Kidney glomerular epithelial cell (primary cell): ENCODE measurements at places on chromosomes 4 and X.

- no peak for DNase-seq
Observed at GRCh38 chr4:148874331-148874730, 432.1 kb upstream of the NR3C2 start.

DNA sequence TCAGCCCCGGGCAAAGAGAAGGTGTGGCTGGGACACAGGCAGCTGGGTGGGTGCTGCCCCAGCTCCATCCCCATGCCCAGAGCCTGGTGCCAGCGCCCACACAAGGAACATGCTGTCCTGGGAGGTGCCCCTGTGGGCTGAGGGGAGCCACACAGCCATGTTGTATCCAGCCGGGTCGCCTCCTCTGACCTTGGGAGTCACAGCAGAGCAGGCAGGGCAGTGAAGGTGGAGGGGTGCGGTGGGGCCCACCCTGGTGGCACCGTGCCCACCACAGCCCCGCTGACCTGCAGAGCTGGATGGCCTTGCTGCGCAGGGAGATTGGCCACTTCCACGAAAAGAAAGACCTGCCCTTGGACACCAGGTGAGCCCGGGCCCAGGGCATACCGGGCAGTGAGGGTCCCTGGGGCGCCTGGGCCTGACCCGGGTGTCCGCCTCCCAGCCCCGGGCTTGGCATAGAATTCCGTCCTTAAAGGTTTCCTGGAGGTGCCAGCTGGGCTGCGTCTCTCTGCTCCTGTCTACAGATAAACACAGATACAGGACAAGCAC lies 18.7 kb upstream of the ADD1 start:
- no peak for DNase-seq

DNA sequence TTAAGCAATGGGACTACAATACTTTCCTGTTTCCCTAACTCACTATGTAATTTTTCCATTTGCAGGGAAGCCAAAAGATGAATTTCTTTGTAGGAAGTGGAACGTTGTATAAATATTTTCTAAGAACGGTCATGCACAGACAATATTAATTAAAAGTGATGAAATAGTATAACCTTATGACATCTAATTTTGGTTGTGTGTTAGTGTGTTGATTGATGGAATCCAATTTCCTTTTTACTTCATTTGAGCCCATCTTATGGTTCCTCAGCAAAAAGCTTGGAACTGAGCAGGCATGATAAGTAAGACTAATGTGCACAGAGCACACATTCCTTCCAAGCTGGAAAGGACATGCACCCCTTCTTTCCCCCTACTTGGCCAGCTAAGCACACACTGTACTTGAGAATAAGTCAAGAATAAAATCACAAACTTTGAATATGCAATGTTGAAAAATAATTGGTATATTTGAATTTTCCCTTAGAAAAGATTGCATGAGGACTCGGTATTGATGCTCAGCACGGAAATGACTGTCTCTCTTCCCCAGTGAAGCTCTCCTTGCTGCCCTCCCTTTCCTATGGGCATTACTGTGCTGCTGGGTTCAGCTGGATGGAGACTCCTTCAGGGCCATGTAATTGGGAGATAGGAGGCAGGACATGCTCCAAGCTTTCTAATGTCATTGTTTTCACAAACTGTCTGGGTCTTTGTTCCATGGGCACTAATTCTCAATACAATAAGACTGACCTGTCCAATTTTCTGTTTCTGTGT lies 19.2 kb upstream of the PDLIM3 start:
- DNase-seq = no peak

- DNase-seq = no peak
Observed at GRCh38 chrX:97587171-97587570, 703.5 kb downstream of the RPA4 start.

- no peak for DNase-seq
Observed at GRCh38 chr4:72186714-72187113, 154.9 kb downstream of the NPFFR2 start.

- no peak for DNase-seq
Observed at GRCh38 chrX:99271641-99272040, 1138.4 kb downstream of the PCDH19 start.

GRCh38 chr4:113505044-113505443 lies 256.5 kb downstream of the CAMK2D start:
- DNase-seq = no peak

DNA sequence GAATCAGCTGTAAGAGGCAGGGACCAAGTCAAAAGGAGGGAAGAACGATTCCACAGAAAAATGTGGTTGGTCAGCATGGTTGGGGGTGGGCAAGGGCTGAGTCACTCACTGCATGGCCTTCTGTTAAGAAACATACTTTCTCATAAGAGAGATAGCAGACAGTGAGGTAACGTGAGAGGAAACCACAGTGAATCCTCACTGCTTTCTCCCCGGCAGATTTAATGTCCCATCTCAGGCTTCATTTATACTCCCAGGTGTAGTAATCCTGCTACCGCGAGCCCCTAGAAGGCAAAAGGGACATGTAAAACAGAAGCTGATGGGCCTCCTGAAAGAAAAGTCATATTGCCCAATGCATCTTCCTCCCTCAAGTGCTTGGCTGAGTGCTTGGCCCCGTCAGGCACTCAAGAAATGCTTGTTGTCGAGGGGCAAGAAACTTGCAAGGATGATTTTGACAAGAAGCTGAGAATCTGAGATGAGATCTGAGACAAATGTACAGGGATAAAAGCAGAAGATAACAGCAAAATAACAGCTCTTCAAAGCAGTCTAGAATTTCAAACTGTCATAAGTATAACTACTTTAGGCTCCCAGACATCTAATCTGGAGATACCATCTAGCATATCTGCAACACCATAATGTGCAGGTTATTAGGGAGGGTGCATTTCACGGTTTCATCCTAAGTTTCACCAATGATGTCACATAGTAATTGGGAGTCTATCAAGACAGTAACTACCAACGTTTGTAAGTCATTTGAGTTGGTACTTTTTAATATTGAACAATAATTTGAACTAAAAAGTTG lies 40.2 kb downstream of the SH3KBP1 start:
- peak; percentile 64 for DNase-seq

DNA sequence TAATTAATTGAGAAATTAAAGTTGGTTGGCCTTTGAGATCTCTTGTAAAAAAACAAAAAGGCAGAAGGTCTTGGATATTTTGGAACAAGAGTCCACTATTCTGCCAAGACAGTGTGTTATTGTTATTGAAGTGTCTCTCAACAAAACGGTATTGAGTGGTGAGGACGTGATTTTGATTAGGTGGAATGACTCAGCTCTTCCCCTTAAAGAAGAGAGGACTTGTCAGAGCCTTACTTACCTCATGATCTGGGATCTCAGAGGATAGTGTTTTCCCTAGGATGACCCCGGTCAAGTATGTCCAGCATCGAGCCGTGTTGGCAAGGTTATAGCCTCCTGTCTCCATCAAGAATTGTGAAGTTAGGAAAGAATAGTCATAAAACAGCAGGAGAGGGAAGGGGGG lies 110.9 kb downstream of the HDAC8 start:
- no peak for DNase-seq

- DNase-seq = peak; percentile 25
Observed at GRCh38 chrX:137051978-137052642, 18.3 kb upstream of the GPR101 start.

- no peak for DNase-seq
Observed at GRCh38 chrX:37817176-37817575, 30.2 kb downstream of the DYNLT3 start.

GRCh38 chr4:8320386-8320750 lies 50.8 kb downstream of the HTRA3 start:
- no peak for DNase-seq

DNA sequence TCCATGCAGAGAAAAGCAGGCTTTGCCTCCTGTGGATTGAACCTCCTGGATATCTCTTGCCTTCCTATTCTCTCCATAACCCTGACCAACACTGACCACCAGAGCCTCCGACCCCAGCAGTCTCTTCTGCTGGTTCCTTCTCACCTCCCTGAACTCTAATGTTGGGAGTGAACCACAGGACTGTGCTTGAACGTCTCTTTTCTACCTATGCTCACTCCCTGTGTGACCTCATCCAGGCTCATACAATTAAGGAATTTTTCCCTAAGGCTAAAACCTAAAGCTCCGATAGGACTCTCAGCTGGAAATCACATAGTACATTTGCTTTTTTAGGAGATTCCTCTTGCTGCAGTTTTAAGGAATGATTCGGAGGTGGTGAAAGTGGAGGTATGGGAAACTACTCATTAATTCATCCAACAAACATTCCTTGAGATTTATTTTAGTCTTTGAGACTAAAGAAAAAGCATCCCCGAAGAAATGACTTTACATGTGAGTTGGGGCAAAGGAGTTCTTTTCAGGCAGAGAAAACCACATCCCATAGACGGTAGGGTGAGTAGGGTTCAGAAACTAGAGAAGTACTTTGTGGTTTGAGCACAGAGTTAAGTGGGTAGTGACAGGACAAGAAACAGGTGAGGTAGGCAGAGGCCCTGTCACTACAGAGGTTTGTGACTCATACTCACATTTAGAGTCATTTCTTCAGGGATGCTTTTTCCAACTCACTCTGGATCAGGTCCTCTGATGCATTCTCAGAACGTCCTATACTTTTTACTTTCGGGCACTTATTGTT lies 30.8 kb downstream of the NDNF start:
- no peak for DNase-seq

- DNase-seq = no peak
Observed at GRCh38 chrX:118337687-118338086, 8.2 kb upstream of the WDR44 start.

GRCh38 chr4:150750824-150751223 lies 168.9 kb downstream of the MAB21L2 start:
- no peak for DNase-seq

DNA sequence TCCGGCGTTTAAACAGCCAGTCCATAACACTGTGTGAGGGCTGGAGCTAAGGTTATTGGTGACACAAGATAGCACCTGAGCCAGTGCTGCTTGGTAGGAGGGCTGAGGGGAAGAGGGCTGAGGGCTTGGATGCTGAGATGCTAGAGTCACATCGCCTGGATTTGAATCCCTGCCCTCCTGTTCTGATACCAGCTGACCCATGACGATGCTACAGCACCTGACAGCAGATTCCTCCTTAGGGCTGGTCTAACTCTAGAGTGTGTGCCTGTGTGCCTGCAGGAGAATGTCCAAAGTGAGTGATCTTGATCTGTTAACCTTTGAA lies 102.5 kb downstream of the PTTG2 start:
- DNase-seq = no peak

DNA sequence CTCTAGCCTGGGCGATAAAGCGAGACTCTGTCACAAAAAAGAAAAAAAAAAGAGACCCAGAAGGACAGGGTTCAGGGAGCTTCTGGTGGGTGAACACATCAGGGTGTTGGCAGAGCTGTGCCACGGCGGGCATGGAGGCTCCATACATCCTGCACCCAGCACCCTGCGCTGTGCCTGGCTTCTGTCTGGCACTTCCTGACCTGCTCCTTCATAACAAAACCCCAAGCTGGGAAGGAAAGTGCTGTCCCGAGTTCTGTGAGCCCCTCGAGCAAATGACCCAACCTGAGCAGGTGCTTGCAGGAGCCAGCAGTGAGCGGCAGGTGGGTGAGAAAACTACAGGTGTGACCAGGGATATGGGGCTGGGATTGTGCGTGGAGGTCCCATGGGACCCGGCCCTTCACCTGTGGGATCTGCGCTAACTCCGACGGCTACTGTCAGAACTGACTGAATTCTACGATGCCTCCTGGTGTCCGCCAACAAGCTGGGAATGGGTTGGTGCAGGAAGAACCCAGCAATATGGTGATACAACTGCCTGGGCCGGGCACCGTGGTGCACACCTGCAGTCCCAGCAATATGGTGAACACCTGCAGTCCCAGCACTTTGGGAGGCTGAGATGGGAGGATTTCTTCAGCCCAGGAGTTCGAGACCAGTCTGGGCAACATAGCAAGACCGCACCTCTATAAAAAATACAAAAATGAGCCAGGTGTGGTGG lies 18.9 kb downstream of the ASMTL start:
- DNase-seq = no peak

DNA sequence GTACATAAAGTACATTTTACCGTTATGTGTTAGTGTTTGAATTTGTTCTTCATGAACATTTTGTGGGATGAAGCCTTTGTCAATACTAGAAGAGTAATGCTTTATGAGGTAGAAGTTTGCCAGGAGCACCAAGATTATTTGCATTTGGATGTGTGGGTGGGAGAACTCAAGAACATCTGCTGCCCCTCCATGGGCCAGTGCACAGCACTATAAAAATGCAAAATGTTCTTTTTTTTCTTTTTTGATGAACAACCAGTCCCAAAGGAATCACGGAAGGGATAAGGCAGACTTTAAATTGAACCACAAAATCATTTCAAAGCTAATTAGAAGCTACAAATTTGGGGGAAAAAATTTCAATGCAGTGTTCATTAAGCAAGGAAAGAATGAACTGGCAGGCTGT lies 300.3 kb upstream of the NWD2 start:
- DNase-seq = no peak

DNA sequence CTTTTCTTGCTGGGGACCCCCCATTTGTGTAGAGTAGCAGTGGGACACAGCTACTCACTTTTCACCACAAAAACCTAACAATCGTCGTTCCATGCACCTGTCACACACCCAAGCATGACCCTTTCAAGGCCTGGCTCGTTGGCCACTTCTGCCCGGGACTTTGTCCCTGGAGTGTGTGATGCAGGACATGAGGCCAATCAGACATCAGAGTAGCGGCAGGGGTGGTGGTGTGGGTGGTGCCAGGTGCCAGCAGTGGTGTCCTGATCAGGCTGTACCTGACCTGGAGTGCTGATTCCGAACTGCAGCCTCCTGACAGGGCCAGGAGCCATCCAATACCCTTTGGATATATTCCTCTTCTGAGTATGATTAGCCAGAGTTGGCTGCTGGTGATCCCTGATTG lies 23.1 kb upstream of the PROM1 start:
- no peak for DNase-seq

DNA sequence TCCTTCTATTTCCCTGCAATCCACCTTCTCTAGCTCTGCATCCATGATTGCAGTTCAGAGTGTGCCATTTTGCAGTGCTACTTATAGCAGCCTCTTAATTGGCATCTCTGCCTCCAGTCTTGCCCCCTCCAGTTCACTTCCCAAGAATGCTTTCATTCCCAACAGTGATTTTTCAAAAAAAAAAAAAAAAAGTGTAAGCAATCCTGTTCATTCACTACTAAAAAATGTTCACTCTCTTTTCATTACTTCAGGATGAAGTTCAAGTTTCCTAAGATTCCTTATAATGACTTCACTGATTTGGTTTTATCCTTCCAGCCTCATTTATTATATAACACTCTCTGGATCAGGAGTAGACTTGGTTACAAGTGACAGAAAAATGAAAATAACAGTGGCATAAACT lies 124.7 kb upstream of the LNX1 start:
- no peak for DNase-seq

DNA sequence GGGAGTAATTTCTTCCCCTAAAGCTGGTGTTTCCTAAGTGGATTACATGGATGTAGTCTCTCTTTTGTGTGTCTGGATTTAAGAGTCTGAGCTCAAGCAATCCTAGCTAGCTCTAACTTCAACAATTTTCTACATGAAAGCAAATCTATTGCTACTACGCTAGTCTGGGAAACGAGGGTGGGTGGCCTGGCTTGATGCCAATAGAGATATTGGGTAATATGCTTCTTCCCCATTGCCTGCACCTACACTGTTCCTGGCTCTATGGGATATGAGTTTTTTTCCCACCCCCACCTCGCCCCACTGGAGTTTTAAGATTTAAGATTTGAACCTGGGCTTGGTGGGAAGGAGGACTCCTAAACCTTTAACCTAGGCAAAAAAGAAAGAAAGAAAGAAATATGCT lies 158.8 kb downstream of the RBM46 start:
- DNase-seq = no peak
